ENCODE measurements at places on chromosomes 6 and 20.

GRCh38 chr6:41706876-41707564 lies 28.4 kb downstream of the TFEB start:
- DNase-seq: no peak

DNA sequence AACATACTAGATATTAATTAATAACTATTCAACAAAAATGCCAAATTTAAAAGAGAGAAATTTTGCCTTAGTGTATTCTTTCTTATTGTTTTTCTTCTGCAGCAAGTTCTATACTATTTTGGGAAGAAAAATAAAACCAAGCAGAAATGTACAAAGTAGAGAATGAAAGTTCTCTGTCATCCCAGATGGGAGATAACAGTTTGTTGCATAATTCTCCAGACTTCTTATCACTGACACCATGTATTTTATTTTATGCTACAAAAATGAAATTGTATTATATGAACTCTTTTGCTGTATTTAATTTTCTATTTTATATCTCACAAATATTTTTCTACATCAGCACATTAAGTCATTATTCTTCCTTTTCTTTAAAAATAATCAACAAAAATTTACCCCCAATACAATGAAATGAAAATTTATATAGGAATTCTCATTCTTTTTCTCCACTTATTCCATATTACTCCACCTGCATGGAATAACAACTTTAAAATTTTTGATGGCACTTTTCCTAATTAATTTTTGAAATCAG lies 18.2 kb downstream of the TMEM244 start:
- no peak for DNase-seq

- DNase-seq: no peak
Observed at GRCh38 chr6:10381133-10381829, 33.6 kb downstream of the TFAP2A start.

GRCh38 chr6:110490110-110490509 lies 13.7 kb upstream of the SLC22A16 start:
- DNase-seq: no peak

GRCh38 chr6:167917551-167918154 lies 79.8 kb upstream of the KIF25 start:
- DNase-seq: no peak

GRCh38 chr6:54655162-54655561 lies 191.4 kb upstream of the FAM83B start:
- peak; percentile 37 for DNase-seq

DNA sequence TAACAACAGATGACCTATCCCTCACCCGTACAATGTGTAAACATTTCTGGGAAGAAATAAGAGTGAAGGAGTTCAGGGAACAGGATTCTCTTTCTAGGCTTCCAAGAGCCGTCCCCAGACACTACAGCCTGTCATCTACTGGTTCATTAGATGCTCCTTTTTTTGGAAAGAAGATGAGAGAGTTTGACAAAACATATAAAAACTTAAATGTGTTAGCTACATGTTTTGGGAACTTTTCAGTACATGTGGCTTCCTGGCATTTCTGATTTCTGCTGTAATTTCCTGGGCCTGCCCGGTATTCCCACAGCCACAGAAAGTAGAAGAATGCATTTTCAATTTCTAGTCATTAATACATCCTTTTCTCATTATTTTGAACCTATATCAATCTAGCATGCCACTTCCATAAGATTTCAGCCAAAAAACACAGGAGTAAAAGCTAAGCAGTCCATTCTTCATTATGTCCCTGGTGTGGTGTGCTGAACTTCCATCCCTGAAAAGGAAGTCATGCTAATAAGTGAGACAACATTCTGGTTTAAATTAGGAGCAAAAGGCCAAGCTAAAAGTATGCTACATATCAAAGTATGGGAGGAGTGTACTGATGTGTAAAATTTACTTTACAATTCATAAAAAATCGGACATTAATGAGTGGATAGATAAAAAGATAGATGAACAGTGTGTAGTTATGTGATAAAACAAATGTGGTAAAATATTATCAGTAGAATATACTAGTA lies 198.2 kb downstream of the WDR27 start:
- no peak for DNase-seq

DNA sequence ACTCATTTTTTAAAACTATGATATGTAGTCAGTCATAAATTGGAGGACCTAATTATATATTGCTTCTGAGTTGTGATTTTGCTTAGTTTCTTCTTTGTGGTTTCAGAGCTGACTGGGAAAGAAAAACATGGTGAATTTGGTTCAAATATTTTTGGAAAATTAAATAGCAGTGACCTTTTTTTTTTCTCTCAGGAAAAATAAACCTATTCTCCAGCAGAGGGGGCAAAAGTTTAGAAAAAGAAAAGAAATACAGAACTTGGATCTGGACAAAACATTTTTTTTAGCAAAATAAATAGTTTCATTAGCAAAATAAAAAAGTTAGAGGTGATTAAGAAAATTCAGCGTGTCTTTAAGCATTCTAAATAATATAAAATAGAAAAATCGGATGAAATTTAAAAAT lies 10.2 kb downstream of the COL10A1 start:
- no peak for DNase-seq

DNA sequence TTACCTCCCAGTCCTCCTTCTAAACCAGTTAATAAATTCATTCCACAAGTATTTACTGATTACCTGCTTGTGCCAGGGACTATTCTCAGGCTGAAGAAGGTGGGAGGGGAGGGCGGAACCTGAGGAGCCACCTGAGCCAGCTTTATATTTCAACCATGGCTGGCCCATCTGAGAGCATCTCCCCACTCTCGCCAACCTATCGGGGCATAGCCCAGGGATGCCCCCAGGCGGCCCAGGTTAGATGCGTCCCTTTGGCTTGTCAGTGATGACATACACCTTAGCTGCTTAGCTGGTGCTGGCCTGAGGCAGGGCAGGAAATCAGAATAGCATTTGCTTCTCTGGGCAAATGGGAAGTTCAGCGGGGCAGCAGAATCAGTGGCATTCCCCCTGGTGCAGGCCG lies 4.9 kb upstream of the AAR2 start:
- DNase-seq: no peak

GRCh38 chr20:47427746-47428145 lies 71.2 kb upstream of the ZMYND8 start:
- no peak for DNase-seq

DNA sequence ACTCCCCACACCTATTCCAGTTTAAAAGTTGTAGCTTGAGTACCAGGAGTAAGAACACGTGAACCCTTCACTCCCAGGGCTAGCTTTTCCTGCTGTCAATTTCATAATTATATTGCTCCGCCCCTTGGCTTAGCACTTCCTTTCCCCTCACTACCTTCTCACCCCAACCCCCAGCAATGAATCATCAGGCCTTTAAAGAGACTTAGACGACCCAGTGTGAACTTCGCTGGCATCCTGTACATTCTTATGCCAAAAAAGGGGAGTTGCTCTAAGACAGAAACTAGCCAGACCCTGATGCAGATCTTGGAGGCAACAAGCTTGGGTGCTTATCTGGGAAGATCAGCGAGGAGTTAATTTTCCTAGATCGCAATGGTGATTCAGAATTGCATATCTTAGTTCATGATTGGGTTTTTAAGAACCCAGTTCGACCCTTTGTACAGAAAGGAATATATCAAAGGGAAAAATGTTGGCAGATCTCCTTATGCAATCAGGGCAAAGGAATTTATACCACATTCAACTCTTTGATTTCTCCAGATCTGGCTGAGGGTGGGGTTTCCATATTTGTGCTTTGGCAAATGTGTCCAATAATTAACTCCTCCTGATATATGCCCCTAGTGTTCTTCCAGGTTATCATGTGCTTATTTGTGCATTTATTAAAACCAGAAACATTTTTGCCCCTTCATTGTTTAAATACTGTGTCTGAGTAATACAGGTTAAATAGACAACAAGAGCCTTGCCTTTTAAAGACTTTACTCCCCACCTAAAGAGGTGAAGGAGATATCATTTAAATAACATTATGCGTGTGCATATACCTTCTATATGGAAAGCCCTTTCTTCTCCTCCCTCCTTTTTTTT lies 8.1 kb upstream of the ATXN1 start:
- DNase-seq: peak; percentile 94

DNA sequence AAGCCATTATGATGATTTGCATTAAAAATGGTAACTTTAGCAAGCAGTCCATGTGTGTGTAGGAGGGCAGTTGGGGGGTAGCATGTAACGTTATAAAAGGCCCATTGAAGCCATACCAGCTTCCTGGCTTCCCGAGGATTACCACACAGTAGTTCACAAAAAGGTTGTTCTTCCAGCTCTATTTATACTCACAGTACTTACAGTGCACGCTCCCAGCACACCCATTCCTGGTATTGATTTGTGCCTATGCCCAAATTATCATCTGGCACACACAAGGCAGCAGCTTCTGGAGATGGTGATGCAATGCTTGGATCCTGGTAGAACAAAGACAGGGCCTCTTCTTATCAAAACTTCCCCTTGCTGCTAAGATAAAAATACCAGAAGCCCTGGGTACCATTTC lies 436.8 kb downstream of the HAO1 start:
- no peak for DNase-seq
